ENCODE measurements at places on chromosomes 2 and 18. TPM values are rescaled to one million over a fixed set of nuclear protein-coding genes. Genes with fewer than 3 reads are reported as not detected.

TRAPPC8 gene
- total RNA-seq, result 57.9 TPM

C2orf81 gene
- 0.13 TPM for total RNA-seq

GCG gene
- not detected for total RNA-seq

SYT4 gene
- total RNA-seq, result not detected

MALT1 gene
- 21.2 TPM for total RNA-seq
